ENCODE measurements at places on chromosomes 2 and 18.
A peak's percentile ranks its signal among the peaks of the same experiment; 100 is the strongest.

GRCh38 chr18:79781331-79781941, 16.3 kb upstream of the KCNG2 start:
- no peak for DNase-seq

- DNase-seq: no peak
Observed at GRCh38 chr2:1972422-1972821, 228.1 kb upstream of the PXDN start.

- DNase-seq: no peak
Observed at GRCh38 chr2:212797484-212798205, 259.0 kb upstream of the ERBB4 start.

DNA sequence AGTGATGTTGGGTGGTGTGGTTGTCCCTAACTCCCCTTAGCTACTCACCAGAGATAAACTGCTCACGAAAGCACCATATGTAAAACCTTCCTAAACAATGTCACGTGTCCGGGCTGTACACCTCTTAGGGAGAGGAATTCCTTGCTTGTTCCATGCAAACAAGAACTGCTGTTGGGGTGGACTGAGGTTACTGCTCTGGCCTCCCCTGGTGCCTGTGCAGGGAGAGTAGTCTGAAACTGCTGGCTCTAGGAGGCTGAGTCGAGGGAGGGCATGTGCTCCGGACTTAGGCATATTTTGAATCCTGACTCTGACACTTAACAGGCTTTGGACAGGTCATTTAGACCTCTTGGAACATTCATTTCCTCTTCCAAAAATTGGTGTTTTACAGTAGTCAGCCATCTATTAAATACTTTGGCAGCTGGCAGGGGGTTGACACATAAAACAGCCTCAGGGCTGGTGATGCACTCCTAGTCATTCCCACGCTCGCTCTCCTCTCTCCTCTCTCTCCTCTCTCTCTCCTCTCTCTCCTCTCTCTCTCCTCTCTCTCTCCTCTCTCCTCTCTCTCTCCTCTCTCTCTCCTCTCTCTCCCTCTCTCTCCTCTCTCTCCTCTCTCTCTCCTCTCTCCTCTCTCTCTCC, 10.6 kb downstream of the THNSL2 start:
- no peak for DNase-seq

DNA sequence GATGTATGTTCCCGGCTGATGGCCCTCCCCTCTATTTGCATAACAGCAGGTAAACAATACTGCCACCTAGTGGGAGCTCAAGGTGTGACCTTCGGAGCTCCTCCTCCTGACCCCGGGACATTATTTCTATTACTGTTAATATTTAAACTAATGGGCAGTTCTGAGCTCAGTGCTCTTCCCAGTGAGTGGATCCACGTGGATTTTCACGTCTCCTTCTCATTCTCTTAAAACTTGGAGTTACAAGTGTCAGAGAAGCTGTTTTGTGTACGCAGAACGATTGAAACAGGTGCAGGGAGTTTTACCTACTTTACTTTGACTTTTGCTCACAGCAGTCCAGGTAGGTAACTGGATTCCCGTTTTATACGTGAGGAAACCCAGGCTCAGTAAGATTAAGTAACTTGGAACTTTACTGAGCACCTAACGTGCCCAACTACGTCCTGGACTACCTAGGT, 127.3 kb downstream of the PRKCE start:
- peak; percentile 81 for DNase-seq

- DNase-seq: no peak
Observed at GRCh38 chr2:12419803-12420202, 296.9 kb upstream of the TRIB2 start.

- DNase-seq: peak; percentile 64
Observed at GRCh38 chr2:146734042-146734820, 1110.6 kb upstream of the ACVR2A start.

GRCh38 chr2:127680706-127681287, 5.5 kb upstream of the LIMS2 start:
- DNase-seq: no peak

GRCh38 chr2:227450311-227450841, 21.6 kb upstream of the AGFG1 start:
- DNase-seq: no peak

- DNase-seq: no peak
Observed at GRCh38 chr2:212327171-212327809, 211.3 kb downstream of the ERBB4 start.

GRCh38 chr18:45713239-45713638, 10.7 kb upstream of the SLC14A1 start:
- no peak for DNase-seq

GRCh38 chr2:189555232-189555631, 25.4 kb downstream of the SLC40A1 start:
- DNase-seq: peak; percentile 21

DNA sequence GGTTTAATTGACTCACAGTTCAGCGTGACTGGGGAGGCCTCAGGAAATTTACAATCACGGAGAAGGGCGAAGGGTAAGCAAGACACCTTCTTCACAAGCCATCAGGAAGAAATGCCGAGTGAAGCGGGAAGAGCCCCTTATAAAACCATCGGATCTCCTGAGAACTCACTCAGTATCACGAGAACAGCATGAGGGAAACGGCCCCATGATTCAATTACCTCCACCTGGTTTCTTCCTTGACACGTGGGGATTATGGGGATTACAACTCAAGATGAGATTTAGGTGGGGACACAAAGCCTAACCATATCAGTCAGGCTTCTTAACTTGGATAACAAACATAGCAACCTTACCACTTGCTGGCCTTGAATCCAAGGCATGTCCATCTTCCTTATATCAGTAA, 289.0 kb upstream of the STON1 start:
- DNase-seq: no peak

Data from GM03348 (cell line).